DMS79 treated with DMSO at 0.1 percent for 48 hours (cell line): ENCODE measurements at places on chromosomes 6 and 20.

GRCh38 chr6:146670161-146670560, 71.4 kb downstream of the ADGB start:
- no peak for DNase-seq

DNA sequence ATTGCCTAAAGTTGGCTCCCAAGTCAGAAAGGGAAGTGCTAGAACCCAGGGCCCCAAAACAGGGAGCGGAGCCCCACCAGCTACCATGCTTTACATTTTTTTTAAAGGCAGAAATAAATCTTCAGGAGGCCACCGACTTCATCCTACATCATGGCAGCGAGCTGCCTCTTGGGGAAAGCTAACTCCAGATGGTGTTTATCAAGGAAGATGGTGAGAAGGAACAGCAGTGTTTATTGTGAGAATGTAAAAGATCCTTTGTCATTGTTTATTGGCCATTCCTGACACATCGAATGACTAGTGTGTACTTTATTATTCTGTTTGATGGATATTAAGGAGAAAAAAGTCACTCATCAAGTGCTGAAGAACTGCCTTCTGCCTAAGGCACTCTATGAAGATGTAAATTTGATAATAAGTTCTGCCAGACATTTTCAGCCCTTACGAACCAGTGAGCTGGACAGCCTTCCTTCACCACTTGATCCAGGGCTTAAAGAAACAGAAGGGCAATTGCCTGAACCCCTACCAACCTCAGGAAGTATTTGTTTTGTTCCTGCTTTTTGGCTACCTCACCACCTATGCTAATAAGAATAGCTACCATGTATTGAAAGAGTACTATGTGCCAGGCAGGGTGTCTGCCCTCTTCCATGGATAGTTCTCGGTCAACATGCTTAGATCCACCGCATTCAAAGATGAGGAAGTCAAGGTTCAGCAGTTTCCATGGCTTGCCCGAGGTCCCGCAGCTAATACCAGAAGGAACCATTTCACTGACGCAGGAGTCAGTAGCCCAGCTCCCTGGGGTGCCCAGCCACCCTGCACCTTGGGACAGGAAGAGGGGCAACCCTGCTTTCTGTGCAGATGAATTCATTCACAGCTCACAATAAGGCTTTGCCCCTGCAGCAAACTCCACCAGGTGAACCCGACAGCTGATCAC, 194.7 kb upstream of the RREB1 start:
- DNase-seq = no peak

DNA sequence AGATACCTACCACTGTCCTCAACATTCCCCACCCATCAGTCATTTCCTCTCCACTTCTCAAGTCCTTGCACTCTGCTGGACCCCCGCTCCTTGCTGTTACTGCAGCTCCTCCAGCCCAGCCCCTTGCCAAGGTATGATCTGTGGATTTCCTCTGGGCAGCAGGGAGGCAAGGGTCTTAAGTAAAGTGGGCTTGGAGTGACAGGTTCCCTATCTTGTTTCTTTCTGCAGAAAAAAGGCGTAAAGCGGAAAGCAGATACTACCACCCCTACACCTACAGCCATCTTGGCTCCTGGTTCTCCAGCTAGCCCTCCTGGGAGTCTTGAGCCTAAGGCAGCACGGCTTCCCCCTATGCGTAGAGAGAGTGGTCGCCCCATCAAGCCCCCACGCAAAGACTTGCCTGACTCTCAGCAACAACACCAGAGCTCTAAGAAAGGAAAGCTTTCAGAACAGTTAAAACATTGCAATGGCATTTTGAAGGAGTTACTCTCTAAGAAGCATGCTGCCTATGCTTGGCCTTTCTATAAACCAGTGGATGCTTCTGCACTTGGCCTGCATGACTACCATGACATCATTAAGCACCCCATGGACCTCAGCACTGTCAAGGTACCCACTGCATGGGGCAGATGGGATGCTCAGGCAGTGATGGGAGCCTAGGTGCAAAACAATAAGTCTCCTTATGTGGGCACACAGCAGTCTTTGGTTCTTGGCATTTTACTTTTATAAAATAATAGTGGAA, 8.1 kb downstream of the BRD2 start:
- DNase-seq = no peak

DNA sequence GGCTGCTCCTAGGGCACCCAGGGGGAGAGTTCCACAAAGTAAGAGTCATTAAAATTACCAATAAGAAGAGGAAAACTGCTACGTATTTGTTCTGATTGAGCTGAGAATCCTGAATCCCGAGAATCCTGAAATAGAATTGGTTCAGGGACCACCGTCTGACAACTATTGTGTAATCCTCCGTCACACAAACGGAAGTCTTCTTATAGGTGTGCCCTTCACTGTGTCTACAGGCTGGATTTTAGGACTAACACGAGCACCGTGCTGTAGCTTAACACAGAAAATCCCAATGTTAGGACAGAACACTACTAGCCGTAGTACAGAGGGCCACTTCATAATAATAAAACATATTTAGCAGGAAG, 50.6 kb upstream of the RNF182 start:
- DNase-seq = peak; percentile 41

GRCh38 chr20:58982406-58983114, 1.5 kb downstream of the NELFCD start:
- no peak for DNase-seq

DNA sequence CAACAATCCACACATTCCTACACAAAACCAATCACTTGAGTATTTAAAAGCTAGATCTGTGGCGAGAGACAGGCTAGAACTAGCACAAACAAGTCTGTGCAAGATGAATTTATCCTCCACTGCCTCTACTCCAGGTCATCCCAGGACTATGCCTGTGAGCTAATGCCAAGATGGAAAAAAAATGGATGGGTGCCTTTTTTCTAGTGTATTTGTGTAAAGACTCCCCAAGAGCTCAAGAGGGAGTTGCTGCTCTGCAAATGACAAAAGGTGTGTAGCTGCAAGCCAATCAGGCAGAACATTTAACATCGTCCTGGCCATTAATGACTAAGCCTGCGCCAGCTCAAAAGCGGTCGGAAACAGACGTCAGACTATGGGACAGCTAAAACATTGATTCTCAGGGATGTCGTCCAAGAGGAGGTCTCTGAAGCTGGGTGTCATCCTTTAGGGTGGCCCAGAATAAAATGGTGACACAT, 21.9 kb downstream of the ATXN1 start:
- no peak for DNase-seq

- peak; percentile 49 for DNase-seq
Observed at GRCh38 chr6:166955865-166956443, 396 bp downstream of the RNASET2 start.

DNA sequence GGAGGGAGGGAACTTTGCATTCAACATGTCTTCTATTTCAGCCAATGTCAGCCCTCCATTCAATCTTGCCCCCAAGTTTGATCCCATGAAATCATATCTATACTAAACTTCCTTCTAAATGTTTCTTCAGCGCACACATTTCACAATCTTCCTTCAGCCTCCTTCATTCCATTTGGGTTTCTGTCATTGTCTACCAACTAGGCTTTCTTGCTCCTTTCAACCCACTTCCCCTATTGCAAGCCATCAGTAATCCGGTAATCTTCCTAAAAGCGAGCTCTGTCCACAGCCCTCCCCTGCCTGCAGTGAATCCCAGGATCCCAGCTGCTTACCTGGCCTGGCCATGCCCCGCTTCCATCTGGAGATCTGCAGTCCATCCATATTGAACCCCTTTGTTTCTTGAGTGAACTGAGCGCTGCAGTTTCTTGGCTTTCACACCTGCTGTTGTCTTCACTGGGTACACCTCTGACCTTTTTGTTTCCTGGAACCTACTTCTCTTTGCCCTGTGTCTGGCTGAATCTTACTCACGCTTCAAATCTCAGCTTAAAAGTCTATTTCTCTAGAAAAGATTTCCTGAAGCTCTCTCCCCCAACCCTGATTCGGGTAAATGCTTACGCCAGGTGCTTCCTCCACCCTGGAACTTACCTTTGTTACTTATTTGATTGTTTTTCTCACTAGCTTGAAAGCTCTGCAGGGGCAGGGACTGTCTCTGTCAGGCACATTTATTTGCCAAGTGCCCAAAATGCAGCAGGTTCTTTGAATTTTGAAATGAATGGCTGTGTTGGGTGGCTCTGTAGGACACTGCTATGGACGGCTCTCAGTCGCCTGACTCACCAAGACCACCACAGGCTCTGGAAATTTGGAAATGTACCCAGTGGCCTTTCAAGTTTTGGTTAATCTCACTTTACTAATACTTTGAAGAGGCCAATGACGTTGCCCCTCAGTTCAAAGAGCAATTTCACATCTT, 50.3 kb downstream of the ADTRP start:
- DNase-seq = no peak

DNA sequence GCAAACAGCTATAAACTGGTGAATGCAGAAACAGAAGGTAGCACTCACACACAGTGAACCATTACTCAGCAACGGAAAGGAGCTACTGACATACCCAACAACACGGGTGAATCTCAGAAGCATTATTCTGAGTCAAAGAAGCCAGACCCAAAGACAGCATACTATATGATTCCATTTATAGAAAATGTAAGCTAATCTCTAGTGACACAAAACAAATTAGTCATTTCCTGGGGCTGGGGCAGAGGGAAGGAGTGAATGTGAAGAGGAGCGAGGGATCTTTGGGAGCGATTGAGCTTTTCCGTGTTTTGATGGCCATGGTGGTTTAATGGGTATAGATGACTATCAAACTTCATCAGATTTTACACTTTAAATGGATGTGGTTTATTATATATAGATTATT, 614.6 kb downstream of the DHX35 start:
- no peak for DNase-seq

- no peak for DNase-seq
Observed at GRCh38 chr20:3901028-3901705, 12.0 kb downstream of the PANK2 start.
